Epithelial cell of prostate (primary cell): ENCODE measurements at places on chromosomes 16 and 17.
A peak's percentile ranks its signal among the peaks of the same experiment; 100 is the strongest.

GRCh38 chr16:49575346-49576172 is 202.0 kb downstream of the C16orf78 start:
- DNase-seq, result no peak

DNA sequence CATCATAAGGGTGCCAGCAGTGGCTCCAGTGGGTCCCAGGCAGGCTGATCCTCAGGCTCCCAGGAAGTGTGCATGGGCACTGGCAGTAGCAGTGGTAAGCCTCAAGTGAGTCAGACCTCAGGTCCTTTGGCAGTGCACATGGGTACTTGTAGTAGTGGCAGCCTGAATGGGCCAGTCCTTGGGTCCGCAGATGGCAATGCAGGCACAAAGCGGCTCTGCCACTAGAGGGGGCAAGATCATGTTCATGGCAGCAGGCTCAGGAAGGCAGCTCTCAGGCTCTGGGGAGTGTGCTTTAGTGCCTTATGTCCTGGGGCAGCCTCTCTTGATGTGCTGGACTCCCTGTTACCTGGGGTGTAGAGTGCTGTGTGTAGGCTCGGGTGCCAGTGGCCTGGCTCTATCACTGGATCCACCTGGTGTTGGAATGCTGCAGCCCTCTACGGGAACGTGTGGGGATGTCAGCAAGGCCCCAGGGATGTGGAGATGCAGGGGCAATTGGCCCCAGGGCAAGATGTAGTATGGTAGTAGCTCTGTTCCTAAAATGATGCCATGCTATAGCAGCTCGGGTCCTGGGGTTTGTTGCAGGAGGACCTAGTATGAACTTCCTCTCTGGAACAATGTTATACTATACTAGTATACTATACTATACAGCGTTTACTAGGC is 11.0 kb downstream of the ACSM3 start:
- peak; percentile 39 for DNase-seq

DNA sequence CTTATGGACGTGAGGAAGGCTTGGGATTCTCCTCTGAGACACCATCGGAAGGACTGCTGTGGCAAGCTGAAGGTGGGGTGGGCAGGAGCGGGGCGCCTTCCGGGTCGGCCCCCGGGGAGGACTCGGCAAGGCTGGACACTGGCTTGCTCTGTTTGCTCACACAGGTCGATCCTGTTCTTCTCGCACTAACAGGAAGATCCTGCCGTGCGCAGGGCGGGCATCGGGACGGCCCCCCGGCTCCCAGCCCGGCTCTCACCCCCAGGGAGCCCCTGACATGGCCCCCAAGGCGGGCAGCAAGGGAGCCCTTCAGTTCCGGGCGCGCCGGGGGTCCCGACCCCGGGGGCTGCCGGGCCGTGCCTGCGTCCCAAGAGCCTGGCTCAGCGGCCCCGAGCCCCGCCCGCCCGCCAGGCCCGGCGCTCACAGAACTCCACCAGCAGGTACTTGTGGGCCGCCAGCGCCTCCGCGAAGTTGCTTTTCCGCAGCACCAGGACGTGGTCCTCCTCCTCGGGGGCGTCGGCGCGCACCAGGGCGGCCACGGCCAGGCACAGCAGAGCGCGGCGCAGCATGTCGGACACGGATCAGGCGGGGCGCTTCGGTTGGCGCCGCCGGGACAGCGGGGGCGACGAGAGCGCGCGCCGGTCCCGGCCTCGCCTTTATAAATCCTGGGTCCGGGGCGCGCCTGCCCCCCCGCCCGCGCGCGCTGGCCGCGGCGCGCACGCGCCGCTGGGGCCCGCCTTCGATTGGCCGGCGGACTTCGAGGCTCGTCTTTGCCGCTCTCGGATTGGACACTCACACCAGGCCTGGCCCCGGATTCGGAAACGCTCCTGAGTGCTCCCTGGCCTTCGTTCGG is at the start of gene P4HB:
TSS of gene P4HB (minus strand) at position 630 of the 850 bp plus-strand sequence. CDS start at position 566, 64 bp downstream.
- DNase-seq, result no peak

- no peak for DNase-seq
Observed at GRCh38 chr16:84514874-84515835, 10.7 kb upstream of the MEAK7 start.

- DNase-seq, result no peak
Observed at GRCh38 chr16:82658796-82659195, 32.0 kb downstream of the CDH13 start.

GRCh38 chr17:79476074-79476652 is 134.7 kb downstream of the RBFOX3 start:
- no peak for DNase-seq

- no peak for DNase-seq
Observed at GRCh38 chr16:24858219-24859041, 12.7 kb downstream of the SLC5A11 start.

GRCh38 chr17:42087042-42087701 is 11.1 kb downstream of the ZNF385C start:
- DNase-seq, result no peak

- DNase-seq, result no peak
Observed at GRCh38 chr16:69581297-69581696, 15.5 kb downstream of the NFAT5 start.

DNA sequence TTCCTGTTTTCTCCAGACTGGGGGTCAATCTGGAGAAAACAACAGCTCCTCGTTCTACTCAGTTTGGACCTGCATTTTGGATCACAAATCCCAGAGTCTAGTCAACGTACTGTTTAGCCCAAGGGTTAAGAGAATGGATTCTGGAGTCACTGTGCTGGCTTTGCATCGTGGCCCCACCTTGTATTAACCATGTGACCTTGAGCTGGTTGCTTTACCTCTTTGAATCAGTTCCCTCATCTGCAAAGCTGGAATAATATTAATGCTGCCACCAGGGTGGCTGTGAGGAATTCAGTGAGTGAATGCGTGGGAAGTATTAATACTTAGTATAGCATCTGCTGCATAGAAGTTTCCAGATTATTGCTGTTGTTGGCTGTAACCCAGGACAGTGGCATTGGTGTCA is 11.3 kb upstream of the DHRS7C start:
- DNase-seq, result no peak

DNA sequence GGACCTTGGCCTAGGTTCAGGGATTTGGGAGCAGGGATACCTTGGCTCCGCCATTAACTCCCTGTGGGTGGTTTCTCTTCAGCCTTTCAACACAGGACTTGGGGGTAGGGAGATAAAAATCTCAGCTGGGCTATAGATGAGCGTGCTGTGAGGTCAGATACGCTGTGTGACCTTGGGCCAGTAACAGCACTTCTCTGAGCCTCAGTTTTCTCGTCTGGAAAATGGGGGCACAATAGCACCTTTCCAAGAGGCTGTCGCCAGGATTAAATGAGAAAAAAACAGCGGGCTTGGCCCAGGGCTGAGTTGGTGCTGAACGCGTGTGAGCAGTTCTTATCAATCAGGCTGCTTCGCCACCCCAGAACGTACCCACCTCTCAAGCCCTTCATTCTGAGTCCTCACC is 17.6 kb downstream of the CCDC92B start:
- DNase-seq, result no peak

- DNase-seq, result peak; percentile 66
Observed at GRCh38 chr16:9077091-9077809, 14.2 kb upstream of the HAPSTR1 start.

GRCh38 chr16:27600381-27600780 is 50.4 kb downstream of the KATNIP start:
- no peak for DNase-seq

DNA sequence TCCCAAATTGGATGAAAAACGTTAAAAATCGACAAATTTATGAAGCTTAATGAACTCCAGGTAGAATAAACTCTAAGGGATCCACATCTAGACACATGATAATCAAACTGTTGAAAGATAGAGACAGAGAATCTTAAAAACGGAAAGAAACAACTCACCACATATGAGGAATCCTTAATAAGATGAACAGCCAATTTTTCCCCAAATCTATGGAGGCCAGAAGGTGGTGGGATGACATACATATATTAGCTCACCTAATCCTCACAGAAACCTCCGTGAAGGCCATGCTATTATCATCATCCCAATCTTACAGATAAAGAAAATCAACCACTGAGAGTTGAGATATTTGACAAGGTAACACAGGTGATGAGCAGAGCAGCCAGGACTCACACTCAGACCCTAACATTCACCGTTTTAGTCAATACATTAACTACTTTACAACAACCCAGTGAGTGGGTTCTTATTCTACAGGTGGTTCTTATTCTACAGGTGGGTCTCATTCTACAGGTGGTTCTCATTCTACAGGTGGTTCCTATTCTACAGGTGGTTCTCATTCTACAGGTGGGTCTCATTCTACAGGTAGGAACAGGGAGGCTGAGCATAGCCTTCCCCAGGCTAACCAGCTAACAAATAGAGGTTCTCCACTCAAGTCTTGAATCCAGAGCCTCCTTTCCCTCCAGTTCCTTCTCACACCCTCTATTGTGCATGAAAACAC is 4.8 kb downstream of the CACNG1 start:
- DNase-seq, result no peak

- DNase-seq, result no peak
Observed at GRCh38 chr17:6558276-6558675, 1.9 kb upstream of the PITPNM3 start.

- no peak for DNase-seq
Observed at GRCh38 chr17:22310717-22311686, 618.7 kb downstream of the KCNJ18 start.

GRCh38 chr16:81881228-81881627 is 102.1 kb downstream of the PLCG2 start:
- DNase-seq, result no peak

- no peak for DNase-seq
Observed at GRCh38 chr17:49634485-49634860, 43.4 kb downstream of the SPOP start.

DNA sequence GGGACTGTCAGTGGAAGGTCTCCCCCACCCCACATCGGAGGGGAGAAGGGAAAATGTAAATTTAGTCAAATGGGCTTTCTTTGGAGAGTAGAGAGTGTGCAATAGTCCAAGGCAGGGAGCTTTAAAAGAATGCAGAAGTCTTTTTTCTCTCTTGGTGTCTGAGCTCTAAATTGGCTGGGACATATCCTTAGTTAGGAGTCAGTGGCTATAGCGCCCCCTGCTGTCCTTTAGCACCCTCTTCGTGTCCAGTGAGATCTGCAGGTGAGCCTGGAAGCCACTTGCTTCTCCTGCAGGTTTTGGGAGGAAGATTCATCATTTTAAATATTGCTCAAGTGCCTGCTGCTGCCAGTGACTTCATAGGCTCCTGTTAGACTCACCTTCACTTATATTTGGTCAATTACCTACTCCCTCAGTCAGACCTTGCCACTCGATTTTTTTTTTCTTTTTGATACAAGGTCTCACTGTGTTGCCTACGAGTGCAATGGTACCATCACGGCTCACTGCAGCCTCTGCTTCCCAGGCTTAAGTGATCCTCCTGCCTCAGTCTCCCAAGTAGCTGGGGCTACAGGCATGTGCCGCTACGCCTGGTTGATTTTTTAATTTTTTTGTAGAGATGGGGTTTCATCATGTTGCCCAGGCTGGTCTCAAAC is 174.8 kb downstream of the PRKCB start:
- peak; percentile 16 for DNase-seq

DNA sequence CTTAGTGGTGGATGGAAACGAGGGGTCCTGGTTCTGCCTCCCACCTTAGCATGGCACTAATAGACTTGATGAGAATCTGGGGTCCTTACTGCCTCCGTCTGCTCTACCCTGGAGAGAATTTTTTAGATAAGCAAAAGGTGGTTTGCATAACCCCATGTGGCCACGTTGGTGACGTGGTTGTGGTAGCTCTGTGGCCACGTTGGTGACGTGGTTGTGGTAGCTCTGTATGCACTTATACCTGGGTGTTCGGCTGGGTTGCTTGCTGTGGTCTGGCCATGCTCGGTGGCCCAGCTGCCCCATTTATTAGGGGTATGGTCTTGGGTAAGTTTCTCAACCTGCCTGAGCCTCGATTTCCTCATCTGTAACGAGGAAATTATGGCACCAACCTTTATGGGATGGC is 13.0 kb downstream of the SPIRE2 start:
- DNase-seq, result no peak

- DNase-seq, result no peak
Observed at GRCh38 chr16:11620243-11621003, 33.7 kb upstream of the LITAF start.

DNA sequence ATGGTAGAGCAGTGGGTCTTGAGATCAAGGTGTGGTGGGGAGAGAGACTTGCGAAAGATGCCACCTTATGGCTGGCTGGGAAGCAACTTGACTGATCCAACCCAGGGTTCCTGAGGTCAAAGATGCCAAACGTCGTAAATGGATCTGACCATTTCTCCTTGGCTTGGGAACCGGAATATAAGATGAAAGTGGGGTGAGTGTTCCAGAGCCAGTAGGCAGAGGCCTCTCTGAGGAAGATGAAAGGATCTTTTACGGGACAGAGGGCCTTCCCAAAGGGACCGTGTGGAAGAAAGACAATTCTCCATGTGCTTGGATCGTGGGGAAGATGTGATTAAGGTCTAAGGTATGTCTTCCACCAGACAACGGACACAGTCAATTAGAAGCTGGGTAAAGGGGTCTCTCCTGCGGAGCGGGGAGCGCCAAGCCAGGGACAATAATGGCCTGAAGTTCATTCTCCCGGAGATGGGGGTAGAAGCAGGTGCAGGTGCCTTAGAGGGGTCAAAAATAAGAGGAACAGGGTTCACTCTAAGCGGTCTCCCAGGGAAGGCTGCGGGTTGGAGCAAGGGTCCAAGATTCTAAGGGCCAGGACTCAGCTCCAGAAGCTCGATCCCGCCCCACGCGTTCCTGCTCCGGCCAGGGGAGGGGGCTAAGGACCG is 800 bp downstream of the FXR2 start:
- DNase-seq, result no peak

GRCh38 chr17:2735896-2736295 is 13.6 kb downstream of the CCDC92B start:
- DNase-seq, result no peak

DNA sequence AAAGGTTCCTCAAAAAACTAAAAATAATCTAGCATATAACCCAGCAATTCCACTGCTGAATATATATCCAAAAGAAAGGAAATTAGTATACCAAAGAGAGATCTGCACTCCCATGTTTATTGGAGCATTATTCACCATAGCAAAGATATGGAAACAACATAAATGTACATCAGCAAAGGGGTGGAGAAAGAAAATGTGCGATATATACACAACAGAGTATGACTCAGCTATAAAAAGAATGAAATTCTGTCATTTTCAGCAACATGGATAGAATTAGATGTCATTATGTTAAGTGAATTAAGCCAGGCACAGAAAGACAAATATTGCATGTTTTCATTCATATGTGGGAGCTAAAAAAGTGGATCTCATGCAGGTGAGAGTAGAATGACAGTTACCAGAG is 279.6 kb upstream of the AXIN2 start:
- no peak for DNase-seq

GRCh38 chr16:1308036-1308976 is 1.1 kb upstream of the UBE2I start:
- DNase-seq, result peak; percentile 12

- peak; percentile 51 for DNase-seq
Observed at GRCh38 chr16:807347-808084, 7.0 kb upstream of the GNG13 start.
